ENCODE measurements at places on chromosomes 7 and 10. TPM values are rescaled to one million over a fixed set of nuclear protein-coding genes. Genes with fewer than 3 reads are reported as not detected.

GRCh38 chr10:119247550-119247894, 40.2 kb downstream of the GRK5 start:
- DNase-seq = no peak

DNA sequence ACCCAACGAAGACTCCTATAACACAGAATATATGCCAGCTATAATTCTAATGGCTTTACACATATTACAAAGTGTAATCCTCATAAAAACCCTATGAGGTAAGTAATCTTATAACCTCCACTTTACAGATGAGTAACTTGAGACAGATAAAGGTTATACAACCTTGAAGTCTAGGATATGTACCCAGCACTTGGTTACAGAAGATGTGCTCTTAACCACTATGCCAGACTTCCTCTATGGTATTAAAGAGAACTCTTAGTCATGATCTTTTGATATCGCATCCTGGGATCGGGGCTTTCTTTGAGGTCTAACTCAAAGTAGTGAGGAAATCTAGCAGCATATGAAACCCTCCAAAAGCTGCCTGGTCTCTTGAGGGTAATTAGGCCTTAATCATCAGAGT, 319.2 kb upstream of the LRRN3 start:
- no peak for DNase-seq

DNA sequence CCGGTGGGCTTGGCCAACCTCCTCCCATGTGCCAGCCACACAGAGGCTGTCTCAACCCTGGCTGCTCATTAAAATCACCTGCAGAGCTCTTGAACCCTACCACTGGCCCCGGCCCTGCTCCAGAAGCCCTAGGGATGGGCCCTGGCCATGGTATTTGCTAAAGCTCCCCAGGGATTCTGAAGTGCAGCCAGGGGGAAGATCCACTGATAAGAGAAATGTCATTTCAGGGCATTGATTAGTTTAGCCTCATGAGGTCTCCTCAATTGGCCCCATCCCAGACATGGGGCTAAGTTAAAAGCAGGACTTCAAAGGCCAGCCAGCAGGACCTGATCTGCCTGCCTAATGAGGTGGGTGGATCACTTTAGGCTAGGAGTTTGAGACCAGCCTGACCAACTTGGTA, 65.2 kb downstream of the ABRAXAS2 start:
- DNase-seq = no peak

DNA sequence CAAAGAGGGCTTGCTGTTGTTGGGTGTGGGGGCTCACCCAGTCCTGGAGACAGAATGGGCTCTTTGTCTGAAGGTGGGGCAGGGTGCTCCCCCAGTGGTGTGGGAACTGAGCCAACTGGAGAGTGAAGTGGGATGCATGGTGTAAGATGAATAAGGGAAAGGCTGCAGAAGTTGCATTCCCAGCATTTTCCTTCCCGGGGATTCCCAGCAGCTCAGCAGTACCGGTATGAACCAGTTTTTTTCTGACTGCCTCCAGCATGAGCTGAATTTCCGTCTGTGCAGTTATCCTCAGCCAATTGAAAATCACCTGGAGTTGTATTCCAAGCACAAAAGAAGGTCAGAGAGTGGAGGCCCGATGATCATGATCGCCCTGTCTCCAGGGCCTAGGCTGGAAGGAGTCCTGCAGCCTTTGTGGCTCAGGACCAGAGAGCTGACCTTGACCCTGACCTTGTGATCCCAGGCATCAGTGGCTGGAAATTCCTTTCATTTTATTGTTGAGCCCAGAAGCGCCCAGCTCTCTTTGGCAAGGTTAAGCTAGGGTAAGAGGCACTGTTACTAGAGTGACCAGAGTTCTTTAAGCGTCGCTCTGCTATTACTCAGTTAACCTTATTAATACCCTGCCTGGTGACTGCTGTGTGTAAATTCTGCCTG, 33.4 kb downstream of the OGDH start:
- peak; percentile 84 for DNase-seq

GRCh38 chr10:98429320-98430072, 14.5 kb upstream of the PYROXD2 start:
- DNase-seq = no peak

DNA sequence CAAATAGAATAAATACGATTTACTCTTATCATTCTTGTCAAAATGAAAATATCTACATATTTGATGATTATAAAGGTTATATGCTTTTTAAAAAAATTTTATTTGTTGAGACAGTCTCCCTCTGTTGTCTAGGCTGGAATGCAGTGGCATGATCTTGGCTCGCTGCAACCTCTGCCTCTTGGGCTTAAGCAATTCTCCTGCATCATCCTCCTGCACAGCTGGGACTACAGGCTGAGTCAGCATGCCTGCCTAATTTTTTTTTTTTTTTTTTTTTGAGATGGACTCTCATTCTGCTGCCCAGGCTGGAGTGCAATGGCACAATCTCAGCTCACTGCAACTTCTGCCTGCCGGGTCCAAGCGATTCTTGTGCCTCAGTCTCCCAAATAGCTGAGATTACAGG, 48.9 kb downstream of the PUS7 start:
- DNase-seq = no peak

DNA sequence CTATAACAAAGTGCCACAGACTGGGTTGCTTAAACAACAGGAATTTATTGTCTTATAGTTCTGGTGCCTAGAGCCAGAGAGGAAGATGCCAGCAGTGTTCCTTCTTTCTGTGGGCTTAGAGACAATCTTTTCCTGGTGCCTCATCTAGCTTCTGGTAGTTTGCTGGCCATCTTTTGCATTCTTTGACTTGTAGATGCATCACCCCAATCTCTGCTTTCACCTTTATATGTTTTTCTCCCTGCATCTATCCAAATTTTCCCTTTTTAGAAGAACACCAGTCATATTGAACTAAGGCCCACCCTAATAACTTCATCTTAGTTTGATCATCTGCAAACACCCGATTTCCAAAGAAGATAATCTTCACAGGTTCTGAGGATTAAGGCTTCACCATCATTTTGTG, 66.8 kb downstream of the CDK1 start:
- DNase-seq = no peak

DNA sequence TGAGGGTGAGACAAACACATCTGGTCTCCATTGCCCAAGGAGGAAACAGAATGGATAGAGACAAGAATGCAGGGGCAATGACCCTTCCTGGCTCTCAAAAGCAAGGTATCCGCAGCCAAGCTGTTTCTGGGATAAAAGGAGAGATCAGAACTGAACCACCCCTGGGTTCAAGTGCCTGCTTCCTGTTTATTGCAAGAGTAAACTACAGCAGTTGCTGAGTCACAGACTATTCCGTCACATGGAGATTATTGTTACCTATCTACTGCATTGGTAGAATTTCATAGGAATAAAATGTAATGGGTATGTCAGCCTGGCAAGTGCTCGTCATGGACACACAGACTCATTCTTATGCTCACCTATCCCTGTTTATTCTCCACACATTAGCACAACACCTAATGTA, 821.6 kb downstream of the GRID1 start:
- DNase-seq = no peak

Gene GHRHR
- total RNA-seq = not detected

Gene TRIL
- 1.3 TPM for total RNA-seq

Gene TMEM229A
- total RNA-seq = not detected

Gene PON1
- not detected for total RNA-seq

Gene EPO
- total RNA-seq = not detected

Gene FFAR4
- not detected for total RNA-seq

Gene FKBP9
- 107 TPM for total RNA-seq

Gene FAM241B
- total RNA-seq = 10.3 TPM

Gene FAM237B
- total RNA-seq = not detected

Gene LIPN
- not detected for total RNA-seq

All from kidney epithelial cell (primary cell).